ENCODE measurements at places on chromosomes 16 and 17. TPM values are rescaled to one million over a fixed set of nuclear protein-coding genes. Genes with fewer than 3 reads are reported as not detected.
A peak's percentile ranks its signal among the peaks of the same experiment; 100 is the strongest.

- DNase-seq = no peak
- H3K4me3 ChIP-seq = no peak overlapping the region
- H3K27ac ChIP-seq = no peak overlapping the region
- no peaks in the 10 kb centered on the region for H3K36me3 ChIP-seq
- H3K27me3 ChIP-seq = peaks cover 2% of the 10 kb centered on the region
These were observed 62.0 kb upstream of the NUDT7 start for GRCh38 chr16:77660311-77660710.

DNA sequence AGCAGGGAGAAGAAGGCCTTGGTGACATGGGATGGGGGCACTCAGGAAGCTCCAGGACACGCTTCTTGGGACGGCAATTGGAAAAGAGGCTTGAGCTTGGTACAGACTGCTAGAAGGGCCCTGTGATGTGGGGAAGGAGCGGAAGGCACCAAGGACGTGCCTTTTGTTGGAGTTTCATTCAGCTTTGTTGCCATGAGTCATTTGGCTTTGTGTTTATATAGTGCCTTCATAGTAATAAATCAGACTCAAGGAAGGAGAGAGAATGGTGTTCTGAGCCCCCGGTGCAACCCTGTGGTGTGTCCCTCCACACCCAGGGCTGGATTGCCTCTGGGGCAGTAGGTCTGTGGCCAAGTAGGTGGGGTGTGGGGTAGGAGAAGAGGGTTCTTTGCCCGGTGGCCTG, 7.4 kb upstream of the TBX4 start:
- H3K27me3 ChIP-seq = peaks cover 38% of the 10 kb centered on the region
- peaks cover 5% of the 10 kb centered on the region for H3K4me1 ChIP-seq
- no peak for DNase-seq
- no peak overlapping the region for H3K27ac ChIP-seq

The FOXO3B gene
- total RNA-seq = 25.8 TPM

The LGALS9C gene
- not detected for total RNA-seq

The ASPA gene
- total RNA-seq = not detected

DNA sequence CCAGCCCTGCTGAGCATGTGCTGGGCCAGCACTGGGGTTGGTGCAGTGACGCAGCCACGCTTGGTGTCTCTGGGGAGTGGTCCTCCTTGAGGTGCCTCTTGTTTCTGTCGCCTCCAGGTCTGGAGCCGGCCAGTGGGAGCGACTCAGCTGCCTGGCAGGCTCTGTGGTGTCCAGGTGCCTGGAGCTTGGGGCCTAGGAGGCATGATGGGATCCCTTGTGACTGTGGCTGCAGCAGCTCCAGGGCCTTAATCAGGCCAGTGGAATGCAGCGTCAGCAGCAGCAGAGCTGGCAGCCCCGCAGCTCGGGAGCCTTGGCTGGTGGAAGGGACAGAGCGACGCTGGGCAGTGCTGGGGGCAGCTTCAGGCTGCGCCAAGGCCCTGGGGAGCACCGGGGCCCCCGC, 74.7 kb upstream of the CIBAR2 start:
- peaks cover 21% of the 10 kb centered on the region for H3K36me3 ChIP-seq
- no peak overlapping the region for H3K27ac ChIP-seq
- H3K4me3 ChIP-seq = no peak overlapping the region
- peaks cover 10% of the 10 kb centered on the region for H3K4me1 ChIP-seq

The HEATR9 gene
- not detected for total RNA-seq

The PLA2G10 gene
- total RNA-seq = not detected

- no peaks in the 10 kb centered on the region for H3K36me3 ChIP-seq
- H3K4me1 ChIP-seq = peaks cover 36% of the 10 kb centered on the region
- H3K4me3 ChIP-seq = no peak overlapping the region
- H3K27me3 ChIP-seq = no peaks in the 10 kb centered on the region
- DNase-seq = no peak
- H3K27ac ChIP-seq = peak overlapping the region; percentile 12
These were observed 6.9 kb downstream of the CHD9 start for GRCh38 chr16:53061701-53062159.

DNA sequence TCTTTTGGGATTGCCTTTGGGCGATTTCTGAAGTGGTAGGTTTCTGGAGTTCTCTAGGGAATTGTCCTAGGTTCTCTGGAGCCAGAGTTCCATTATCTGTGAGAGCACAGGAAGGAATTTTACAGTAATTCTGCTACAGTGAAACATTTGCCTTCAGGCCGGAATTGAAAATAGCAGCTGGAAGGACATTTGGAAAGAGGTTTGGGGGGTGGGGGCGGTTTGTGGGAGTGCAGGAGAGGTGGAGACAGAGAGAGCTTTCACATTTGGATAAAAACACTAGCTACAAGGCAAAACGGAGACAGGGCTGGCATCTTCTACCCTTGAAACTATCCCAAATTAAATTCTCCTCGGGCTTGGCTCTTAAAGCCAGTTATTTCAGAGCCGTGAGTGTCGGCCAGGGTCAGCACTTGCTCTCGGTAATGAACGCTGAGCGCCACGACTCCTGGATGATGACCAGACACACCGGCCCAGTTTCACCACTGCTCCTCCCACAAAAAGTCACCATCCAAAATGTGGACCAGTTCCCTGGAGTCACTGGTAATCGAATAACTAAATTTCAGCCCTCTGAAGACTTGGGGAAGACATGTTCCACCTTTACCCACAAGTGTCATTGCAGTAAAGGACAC, 67.7 kb upstream of the TANC2 start:
- H3K27ac ChIP-seq = no peak overlapping the region
- H3K27me3 ChIP-seq = no peaks in the 10 kb centered on the region
- H3K4me1 ChIP-seq = peaks cover 20% of the 10 kb centered on the region

- H3K27ac ChIP-seq = no peak overlapping the region
- H3K36me3 ChIP-seq = no peaks in the 10 kb centered on the region
- DNase-seq = no peak
These were observed 18.0 kb downstream of the C17orf67 start for GRCh38 chr17:56815711-56816110.

GRCh38 chr17:67076290-67076689, 31.9 kb downstream of the CACNG1 start:
- H3K4me1 ChIP-seq = no peaks in the 10 kb centered on the region
- H3K27me3 ChIP-seq = no peaks in the 10 kb centered on the region
- H3K27ac ChIP-seq = no peak overlapping the region
- peaks cover 2% of the 10 kb centered on the region for H3K36me3 ChIP-seq

The WDR59 gene
- total RNA-seq = 87.6 TPM

DNA sequence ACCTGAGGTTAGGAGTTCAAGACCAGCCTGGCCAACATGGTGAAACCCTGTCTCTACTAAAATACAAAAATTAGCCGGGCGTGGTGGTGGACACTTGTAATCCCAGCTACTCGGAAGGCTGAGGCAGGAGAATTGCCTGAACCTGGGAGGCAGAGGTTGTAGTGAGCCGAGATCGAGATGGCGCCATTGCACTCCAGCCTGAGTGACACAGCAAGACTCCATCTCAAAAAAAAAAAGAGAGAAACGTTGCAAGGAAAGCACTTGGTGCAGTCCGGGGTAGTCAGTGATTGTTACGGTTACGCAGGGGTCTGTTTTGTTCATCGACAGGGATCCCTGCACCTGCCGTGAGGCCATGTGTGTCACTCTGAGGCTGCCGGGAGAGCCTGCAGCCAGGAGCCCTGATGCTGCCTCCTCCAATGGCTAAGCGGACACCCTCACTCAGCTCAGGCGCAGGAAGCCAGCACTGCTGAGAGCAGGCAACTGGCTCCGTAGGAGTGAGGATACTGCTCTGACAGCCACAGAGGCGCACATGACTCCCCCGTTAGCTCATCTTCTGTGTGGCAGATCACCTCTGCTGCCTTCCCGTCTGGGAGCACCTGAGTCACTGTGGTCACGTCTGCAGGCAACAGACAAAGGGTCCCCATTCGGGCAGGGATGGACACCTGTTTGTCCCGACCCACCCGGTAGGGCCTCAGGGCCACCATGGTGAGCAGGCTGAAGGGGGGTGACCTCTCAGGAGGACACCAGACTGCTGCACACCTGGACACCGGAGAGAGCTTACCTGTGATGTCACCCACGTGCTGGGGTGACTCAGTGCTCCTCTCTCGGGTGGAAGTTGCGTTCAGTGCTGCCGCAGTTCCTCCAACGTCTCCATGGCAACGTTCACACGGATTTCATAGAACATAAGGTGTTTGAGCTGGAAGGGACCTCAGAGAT, 5.2 kb upstream of the RAB26 start:
- peaks cover 3% of the 10 kb centered on the region for H3K27me3 ChIP-seq
- peaks cover 4% of the 10 kb centered on the region for H3K4me1 ChIP-seq
- no peaks in the 10 kb centered on the region for H3K36me3 ChIP-seq
- no peak overlapping the region for H3K4me3 ChIP-seq

The FN3K gene
- total RNA-seq = 23.8 TPM

The CFAP97D1 gene
- total RNA-seq = not detected

- no peaks in the 10 kb centered on the region for H3K27me3 ChIP-seq
- H3K4me3 ChIP-seq = no peak overlapping the region
- no peaks in the 10 kb centered on the region for H3K4me1 ChIP-seq
- H3K27ac ChIP-seq = no peak overlapping the region
- H3K36me3 ChIP-seq = no peaks in the 10 kb centered on the region
- DNase-seq = no peak
These were observed 21.6 kb downstream of the CTU2 start for GRCh38 chr16:88727871-88728270.

GRCh38 chr17:16980061-16980460, 8.1 kb upstream of the TNFRSF13B start:
- H3K4me1 ChIP-seq = no peaks in the 10 kb centered on the region
- no peak overlapping the region for H3K27ac ChIP-seq
- no peaks in the 10 kb centered on the region for H3K36me3 ChIP-seq
- no peak for DNase-seq
- peaks cover 8% of the 10 kb centered on the region for H3K27me3 ChIP-seq

- no peak overlapping the region for H3K4me3 ChIP-seq
- H3K27me3 ChIP-seq = no peaks in the 10 kb centered on the region
- H3K27ac ChIP-seq = no peak overlapping the region
These were observed 21.3 kb downstream of the MBTPS1 start for GRCh38 chr16:84095466-84095865.

The SPATA32 gene
- 0.23 TPM for total RNA-seq

The RTN4RL1 gene
- 0.47 TPM for total RNA-seq

DNA sequence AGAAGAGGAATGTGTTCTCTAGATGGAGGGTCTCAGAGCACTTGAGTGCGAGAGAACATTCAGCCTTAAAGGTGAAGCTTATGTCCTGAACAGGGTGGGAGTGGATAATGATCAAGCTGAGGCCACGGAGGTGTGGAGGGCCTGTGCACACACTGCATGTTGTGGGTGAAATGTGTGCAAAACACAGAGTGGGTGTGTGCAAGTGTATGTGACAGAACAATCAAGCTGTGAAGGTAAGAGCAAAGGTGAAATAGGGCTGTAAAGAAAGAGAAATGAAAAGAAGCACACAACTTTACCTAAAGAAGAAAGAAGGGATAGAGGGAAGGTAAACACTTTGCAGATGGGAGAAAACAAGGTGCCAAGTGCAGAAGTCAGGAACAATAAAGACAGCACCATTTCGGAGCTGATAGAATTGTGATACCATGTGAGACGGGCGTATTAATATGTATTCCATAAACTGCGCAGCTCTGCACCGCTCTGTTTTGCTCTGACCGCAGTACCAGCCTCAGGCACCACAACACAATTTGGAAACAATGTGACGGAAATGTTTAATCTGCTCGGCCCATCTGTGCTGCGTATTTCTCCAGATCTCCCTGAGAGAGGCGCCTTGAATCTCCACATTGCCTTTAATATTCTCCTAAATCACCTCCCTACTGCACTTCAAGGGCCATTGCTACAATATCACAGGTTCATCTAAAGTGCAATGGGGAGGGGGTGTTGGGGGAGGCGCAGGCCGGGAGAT, 40.6 kb downstream of the SNX11 start:
- no peak overlapping the region for H3K27ac ChIP-seq
- H3K4me3 ChIP-seq = no peak overlapping the region
- H3K4me1 ChIP-seq = peaks cover 8% of the 10 kb centered on the region
- peaks cover 91% of the 10 kb centered on the region for H3K27me3 ChIP-seq

The CDK5RAP3 gene
- 285 TPM for total RNA-seq

The MT4 gene
- not detected for total RNA-seq

The CALB2 gene
- total RNA-seq = not detected

GRCh38 chr17:12402963-12403622, 262.6 kb upstream of the MYOCD start:
- no peak overlapping the region for H3K27ac ChIP-seq
- H3K36me3 ChIP-seq = no peaks in the 10 kb centered on the region
- no peak overlapping the region for H3K4me3 ChIP-seq
- H3K4me1 ChIP-seq = peaks cover 4% of the 10 kb centered on the region
- H3K27me3 ChIP-seq = no peaks in the 10 kb centered on the region
- no peak for DNase-seq

The ULK2 gene
- 30.7 TPM for total RNA-seq

The CCL7 gene
- not detected for total RNA-seq

DNA sequence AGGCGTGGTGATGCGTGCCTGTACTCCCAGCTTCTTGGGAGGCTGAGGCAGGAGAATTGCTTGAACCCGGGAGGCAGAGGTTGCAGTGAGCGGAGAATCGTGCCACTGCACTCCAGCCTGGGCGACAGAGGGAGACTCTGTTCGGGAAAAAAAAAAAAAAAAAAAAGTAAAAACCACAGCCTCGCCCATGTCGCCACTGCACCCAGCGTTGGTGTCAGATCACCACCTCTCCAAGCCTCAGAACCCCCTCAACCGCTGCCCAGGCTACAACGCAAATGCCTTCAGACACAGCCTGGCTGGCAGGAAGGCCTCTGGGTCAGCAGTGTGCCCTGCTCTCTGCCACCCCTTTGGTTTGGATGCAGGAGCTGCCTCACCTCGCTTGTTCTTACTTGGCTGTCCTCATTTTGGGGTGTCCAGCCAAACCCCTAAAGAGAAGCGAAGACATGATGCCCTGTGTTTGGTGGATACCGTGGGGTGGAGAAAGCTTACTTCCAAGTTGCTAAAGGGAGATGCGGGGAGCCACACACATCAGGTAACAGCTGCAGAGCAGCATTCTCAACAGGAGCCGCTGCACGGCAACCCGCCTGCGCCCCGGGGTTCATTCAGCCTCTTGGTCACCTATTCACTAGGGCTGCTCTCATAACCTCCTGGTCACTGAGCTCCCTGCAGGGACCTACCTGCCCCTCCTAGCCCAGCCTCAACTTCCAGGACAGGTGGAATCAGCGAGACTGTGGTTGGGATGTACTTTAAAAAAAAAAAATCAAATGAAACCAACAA, 13.0 kb upstream of the CYTH1 start:
- H3K27me3 ChIP-seq = no peaks in the 10 kb centered on the region
- peaks cover 7% of the 10 kb centered on the region for H3K4me1 ChIP-seq
- DNase-seq = no peak
- H3K4me3 ChIP-seq = no peak overlapping the region
- H3K27ac ChIP-seq = no peak overlapping the region

DNA sequence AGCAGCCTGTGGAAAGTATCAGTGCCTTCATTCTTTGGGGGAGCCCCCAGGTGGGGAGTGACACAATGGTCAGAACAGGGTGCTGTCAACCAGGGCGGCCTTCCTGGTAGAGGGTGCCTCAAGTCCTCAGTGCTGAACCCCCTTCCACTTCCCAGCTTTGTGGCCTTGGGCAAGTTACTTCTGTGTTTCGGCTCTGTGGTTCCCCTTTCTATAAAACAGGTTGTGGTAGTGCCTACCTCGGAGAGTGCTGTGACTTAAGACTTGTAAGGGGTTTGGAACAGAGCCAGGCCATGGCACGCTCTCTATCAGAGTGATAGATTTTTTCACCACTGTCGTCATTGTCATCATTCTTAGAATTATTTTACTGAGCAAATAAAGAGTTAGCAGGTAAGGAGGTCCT, 141.1 kb downstream of the CCDC182 start:
- no peak for DNase-seq
- H3K4me3 ChIP-seq = no peak overlapping the region
- no peaks in the 10 kb centered on the region for H3K27me3 ChIP-seq
- H3K27ac ChIP-seq = peak overlapping the region; percentile 2
- peaks cover 37% of the 10 kb centered on the region for H3K4me1 ChIP-seq
